ENCODE measurements at places on chromosomes 2 and 18.

GRCh38 chr2:163748420-163748819 is 12.6 kb upstream of the FIGN start:
- DNase-seq: no peak

DNA sequence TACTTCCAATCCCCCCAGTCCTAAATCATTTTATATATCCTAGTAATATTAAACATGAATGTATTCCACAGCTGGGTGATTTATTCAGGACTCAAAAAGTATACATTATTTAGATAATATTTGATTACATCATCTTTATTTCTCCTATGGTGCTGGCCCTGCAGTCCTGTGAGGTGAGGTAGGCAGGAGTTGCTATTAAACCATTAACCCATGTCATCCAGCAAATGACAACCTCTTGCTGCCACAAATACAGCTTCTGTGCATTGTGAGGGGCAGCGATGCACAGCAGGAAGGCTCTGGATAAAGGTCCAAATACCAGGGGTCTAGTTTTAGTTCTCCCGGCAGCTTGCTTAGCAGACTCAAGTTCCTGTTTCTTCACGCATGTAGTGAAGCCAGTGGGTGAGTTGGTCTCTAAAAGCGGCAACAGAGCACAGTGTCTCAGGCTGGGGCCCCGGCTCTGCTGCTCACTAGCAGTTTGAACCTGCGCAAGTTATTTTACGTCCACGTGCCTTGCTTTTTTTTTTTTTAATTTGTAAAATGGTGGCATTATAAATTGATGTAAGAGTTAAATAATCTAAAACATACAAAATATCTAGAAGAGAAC is 36.1 kb downstream of the INSIG2 start:
- DNase-seq: no peak

- DNase-seq: no peak
These were observed 347.1 kb downstream of the TXNL1 start for GRCh38 chr18:56291294-56291693.

DNA sequence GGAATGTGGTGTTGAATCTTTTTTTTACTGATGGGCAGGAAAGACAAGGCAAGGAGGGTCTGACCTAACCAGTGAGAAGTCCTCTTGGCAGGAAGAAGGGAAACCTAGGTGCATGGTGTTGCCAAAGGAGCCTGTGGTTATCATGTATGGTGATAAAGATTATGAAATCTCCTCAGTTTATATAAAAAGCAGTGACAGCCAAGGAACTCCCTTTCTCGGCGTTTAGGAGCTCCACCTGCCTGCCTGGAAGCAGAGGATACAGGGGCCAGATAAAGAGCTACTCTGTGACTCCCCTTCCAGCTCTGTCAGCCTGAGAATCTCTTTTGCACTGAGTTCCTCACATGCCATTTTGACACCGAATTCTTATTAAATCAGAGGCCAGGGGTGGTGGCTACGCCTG is 26.1 kb downstream of the COLEC12 start:
- DNase-seq: no peak

GRCh38 chr2:48320742-48321141 is 209.2 kb upstream of the STON1 start:
- no peak for DNase-seq

GRCh38 chr2:176702131-176702530 is 432.9 kb downstream of the MTX2 start:
- DNase-seq: no peak

- DNase-seq: no peak
These were observed 942.5 kb upstream of the SLC39A10 start for GRCh38 chr2:194714541-194714940.

- no peak for DNase-seq
These were observed 62.8 kb downstream of the MEX3C start for GRCh38 chr18:51134721-51135120.

- peak; percentile 63 for DNase-seq
These were observed 71.6 kb downstream of the ACTR2 start for GRCh38 chr2:65299246-65299645.

- DNase-seq: peak; percentile 9
These were observed 26.0 kb downstream of the SOS1 start for GRCh38 chr2:39094717-39095363.

DNA sequence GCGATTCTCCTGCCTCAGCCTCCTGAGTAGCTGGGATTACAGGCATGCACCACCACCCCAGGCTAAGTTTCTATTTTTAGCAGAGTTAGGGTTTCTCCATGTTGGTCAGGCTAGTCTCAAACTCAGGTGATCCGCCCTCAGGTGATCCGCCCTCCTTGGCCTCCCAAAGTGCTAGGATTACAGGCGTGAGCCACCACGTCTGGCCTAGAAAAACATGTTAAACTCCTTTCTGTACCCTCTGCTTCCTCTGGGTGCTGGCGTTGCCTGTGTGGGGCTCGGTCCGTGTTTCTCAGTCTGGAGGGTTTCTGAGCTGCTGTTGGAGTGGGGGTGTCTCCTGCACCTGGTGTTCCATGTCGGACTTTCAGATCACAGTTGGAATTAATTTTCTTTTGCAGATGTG is 17.9 kb downstream of the LDLRAD4 start:
- no peak for DNase-seq

GRCh38 chr2:186129767-186130581 is 356.1 kb upstream of the ZC3H15 start:
- DNase-seq: peak; percentile 89

DNA sequence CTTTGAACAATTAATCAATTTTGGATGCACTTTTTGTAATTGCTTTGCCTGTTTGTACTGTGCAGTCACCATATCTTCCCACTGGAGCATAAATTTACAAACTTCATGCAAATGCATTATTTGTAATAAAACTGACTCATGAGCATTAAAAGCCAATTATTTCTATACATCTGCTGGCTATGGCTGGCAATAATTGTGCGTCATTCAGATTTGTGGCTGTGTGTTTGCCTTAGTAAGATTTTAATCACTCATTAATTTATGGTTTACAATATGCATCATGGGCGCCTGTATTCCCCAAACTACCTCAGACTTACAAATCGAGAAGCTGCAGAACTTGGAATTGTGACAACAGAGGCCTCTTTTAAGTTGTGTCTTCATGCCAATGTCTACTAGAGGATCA is 132.4 kb upstream of the TRIB2 start:
- DNase-seq: peak; percentile 20
